ENCODE measurements at places on chromosomes 12 and 14. TPM values are rescaled to one million over a fixed set of nuclear protein-coding genes. Genes with fewer than 3 reads are reported as not detected.

Gene CCDC198
- total RNA-seq = 0.37 TPM

Gene CLEC9A
- 0.90 TPM for total RNA-seq

Gene RND1
- total RNA-seq = 22.1 TPM

Gene LHX5
- total RNA-seq = not detected

Gene ACSS3
- total RNA-seq = 25.6 TPM

Gene MIPOL1
- total RNA-seq = 22.8 TPM

Gene CHGA
- total RNA-seq = not detected

Gene RNASE7
- total RNA-seq = not detected

Gene SLC6A13
- total RNA-seq = not detected

- no peak for DNase-seq
These were observed 34.6 kb downstream of the PTPRR start for GRCh38 chr12:70885956-70886355.

- peak; percentile 76 for DNase-seq
These were observed 36.2 kb downstream of the SYNE3 start for GRCh38 chr14:95480109-95480886.

- DNase-seq = no peak
These were observed 13.9 kb downstream of the TMEM119 start for GRCh38 chr12:108583991-108584390.

DNA sequence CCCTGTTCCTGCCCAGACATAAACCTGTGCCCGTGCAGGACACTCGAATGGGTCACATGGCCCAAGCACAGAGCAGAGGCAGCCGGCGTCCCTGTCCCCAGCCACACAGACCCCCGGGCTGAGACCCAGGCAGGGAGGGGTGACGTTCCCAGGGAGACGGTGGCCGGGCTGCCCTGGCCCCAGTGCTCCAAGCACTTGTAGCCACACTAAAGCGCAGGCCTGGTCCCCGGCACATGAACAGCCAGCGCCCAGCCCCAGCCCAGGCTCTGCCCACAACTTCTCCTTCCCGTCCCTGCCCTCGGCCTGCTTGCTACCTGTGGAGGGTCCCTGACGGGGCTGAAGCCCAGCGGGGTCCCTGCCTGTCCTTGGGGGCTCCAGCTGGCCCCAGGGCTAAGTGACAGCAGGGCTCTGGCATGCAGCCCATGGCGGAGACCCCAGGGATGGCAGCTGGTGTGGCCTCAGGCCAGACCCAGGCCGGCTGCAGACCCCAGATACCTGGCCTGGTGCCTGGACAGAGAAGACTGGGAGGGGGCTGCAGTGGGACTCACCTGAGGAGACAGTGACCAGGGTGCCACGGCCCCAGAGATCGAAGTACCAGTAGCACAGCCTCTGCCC is 338.4 kb downstream of the TMEM121 start:
- DNase-seq = peak; percentile 7

- no peak for DNase-seq
These were observed 149.5 kb downstream of the ETV6 start for GRCh38 chr12:11798856-11799501.

DNA sequence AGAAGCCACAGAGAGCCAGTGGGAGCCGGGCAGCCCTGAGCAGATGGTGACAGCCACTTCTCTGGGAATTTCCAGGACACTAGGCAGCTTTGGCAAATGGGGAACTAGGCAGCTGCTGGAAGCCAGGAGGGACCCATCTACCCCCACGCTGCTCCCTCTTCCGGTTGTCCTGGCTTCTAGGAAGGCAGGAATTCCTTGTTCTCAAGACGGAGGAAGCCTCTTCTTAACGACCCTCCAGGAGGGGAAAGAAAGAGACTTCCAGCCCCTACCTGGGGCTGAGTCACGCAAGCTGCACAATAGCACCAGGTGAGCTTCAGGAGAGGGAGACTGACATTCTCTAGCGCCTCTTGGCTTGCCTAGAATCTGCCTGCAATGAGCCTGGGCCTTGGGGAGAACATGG is 141.5 kb downstream of the ANO2 start:
- DNase-seq = no peak

GRCh38 chr12:90801776-90802175 is 153.2 kb downstream of the CCER1 start:
- no peak for DNase-seq

DNA sequence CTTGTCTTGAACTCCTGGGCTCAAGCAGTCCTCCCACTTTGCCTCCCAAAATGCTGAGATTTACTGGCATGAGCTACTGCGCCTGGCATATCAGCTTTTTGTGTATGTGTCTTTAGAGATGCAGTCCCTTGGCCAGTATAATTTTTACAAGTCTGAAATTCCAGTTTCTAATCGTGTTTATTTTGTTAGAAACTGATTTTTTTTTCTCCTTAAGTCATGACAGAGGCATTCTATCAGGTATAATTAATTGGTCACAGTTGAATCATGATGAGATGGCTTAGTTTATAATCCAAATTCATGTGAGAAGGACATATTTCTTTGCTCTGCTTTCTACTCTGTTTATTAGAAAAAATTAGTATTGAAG is 98.9 kb downstream of the PCNX1 start:
- DNase-seq = no peak

GRCh38 chr12:31370531-31371255 is 44.7 kb upstream of the SINHCAF start:
- DNase-seq = no peak

GRCh38 chr12:26878661-26879119 is 45.7 kb upstream of the ITPR2 start:
- peak; percentile 90 for DNase-seq

- no peak for DNase-seq
These were observed 6.8 kb downstream of the CEP170B start for GRCh38 chr14:104871656-104872468.

DNA sequence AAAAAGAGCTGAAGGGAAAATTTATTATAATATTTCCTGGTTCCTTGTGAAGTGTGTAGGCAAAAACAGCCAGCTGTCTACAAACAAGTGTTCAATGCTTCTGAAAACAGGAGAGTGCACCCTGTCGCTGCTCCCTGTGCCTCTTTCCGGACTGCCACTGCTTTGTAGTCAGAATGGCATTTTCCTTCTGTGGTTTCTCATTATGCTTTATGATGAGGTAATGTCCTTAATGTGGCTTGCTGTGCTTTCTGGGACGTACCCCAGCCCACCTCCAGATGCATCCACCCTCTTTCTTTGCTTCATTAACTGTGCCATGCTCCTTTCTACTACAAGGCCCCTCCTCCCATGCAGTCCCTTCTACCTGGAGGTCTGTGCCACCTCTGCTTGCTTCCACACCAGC is 148.1 kb downstream of the SYT1 start:
- no peak for DNase-seq

DNA sequence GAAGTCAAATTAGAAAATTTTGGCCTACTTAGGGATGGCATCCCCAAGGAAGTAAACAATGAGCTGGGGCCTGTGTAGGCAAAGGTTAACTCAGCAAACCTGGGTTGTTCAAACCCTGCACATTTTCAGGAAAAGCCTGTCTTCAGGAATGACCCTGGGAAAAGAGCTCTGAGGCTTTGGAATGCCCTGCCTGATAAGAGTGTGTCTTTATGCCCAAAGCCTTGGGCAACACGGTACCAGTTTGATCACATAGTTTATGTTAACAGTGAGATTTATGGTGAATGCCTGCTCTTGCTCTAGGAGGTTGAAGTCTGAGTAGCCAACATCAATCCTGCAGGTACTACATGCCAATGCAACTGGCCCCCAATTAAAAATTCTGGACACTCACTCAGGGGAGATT is 28.2 kb upstream of the STAB2 start:
- DNase-seq = no peak

DNA sequence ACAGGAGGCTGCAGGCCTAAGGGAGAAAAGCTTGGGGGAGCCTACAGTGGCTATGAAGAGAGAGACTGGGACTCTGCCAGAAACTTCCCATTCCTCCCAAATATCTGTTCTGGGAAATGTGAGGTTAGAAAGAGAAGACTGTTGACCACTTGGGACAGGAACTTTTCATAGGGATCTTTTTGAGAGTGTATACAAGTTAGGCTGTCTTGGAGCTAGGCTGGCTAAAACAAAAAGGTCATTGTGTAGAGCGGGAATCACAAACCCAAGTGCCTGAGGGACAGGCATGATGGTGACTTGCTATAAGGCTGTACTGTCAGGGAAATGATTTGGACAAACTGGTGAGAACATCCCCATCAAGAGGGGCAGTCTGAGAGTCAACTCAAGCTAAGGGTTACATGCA is 175.1 kb downstream of the GRIP1 start:
- no peak for DNase-seq

- DNase-seq = no peak
These were observed 4.4 kb upstream of the DCP1B start for GRCh38 chr12:2008677-2009076.

DNA sequence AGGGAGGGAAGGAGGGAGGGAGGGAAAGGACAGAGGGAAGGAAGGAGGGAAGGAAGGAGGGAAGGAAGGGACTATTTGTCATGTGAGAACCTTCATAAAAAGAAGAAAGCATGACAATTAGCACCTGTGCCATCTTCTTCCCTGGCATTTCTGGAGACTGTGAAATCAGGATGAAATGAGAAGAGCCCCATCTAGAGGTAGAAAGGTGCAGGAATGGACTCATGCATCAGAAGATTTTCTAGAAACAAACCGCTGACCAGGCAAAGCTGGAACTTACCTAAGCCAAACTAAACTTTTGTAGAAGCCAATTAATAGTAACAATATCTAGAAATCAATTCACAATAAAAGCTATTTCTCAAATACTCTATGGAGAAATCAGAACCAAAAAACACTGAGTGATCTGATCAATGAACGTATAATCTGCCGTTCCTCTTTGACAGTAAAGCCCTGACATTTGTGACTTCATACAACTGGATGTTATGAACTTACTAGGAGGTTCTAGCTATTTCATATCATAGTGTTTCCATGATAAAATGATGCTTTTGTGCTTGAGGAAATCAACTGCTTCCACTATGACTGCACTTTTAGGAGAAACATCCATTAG is 24.4 kb upstream of the CRACR2A start:
- DNase-seq = no peak

DNA sequence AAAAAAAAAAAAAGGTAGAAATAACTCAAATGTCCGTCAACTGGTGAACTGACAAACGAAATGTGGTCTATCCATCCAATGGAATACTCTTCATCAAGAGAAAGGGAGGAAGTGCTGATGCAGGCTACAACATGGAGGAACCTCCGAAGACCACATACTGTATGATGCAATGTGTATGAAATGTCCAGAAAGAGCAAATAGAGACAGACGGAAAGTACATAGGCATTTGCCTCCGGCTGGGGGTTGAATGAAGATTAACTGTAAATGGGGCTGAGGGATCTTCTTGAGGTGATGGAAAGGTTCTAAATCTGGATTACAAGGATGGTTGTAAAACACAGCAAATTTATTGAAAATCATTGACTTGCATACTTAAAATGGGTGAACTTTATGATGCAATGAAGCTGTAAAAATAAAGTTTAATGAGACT is 35.4 kb downstream of the DLK1 start:
- no peak for DNase-seq

DNA sequence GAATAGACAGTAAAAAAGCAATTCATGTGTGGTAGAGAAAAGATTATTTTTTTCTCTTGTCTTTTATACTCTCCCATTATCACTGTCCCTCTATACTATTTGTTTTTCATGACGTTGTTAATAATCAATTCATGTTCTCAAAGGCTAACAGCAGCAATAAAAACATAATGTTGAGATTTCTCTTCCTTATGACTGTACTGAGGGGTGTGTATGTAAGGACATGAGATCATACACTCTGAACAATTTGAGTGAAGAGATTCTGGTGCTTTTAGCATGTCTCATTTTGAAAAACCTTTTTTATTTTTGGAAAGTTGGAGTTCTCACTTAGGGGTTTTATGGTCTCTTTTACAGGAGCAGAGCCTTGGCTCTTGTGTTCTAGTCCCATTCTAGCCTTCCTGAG is 3.8 kb upstream of the TSPAN8 start:
- no peak for DNase-seq

DNA sequence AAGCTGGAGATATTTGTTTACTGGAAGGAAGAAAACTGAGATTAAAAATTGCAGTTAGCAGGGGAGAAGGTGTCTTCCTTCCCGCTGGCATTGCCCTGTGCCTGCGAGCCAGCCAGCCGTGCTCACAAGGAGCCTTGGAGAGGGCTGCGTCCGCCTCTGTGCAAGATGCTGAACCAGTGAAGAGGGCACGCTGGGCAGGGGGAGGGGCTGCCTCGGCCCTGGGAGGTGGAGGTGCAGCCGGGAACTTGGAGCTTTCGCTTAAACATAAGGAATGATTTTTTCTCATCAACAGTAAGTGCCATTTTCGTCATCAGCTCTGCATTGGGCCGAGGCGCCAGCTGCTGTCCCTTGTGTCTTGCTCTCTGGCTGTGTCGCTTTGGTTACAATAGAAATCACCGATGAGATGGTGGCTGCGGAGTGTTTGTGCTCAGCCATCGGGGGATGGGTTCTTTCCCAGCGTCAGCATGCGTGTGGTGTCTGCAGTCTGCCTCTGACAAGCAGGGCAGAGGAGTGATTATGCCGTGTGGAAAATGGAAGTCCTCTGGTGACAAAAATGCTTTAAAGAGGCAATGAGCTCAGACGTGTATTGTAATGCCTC is 97.3 kb downstream of the ESR2 start:
- no peak for DNase-seq

Measured in uterus (tissue), 4 donors.